ENCODE measurements at places on chromosomes 1 and 21. TPM values are rescaled to one million over a fixed set of nuclear protein-coding genes. Genes with fewer than 3 reads are reported as not detected.

Gene HSD3B2
- not detected for total RNA-seq

- no peak for DNase-seq
Observed at GRCh38 chr1:212691561-212692071, 8.0 kb downstream of the BATF3 start.

Gene GBP1
- 37.7 TPM for total RNA-seq

Gene SPATA17
- total RNA-seq: 0.19 TPM

- peak; percentile 90 for DNase-seq
Observed at GRCh38 chr1:76949503-76949902, 82.2 kb downstream of the ST6GALNAC5 start.

GRCh38 chr1:12372180-12372579 lies 142.3 kb downstream of the VPS13D start:
- DNase-seq: no peak

Gene CLDN19
- total RNA-seq: not detected

DNA sequence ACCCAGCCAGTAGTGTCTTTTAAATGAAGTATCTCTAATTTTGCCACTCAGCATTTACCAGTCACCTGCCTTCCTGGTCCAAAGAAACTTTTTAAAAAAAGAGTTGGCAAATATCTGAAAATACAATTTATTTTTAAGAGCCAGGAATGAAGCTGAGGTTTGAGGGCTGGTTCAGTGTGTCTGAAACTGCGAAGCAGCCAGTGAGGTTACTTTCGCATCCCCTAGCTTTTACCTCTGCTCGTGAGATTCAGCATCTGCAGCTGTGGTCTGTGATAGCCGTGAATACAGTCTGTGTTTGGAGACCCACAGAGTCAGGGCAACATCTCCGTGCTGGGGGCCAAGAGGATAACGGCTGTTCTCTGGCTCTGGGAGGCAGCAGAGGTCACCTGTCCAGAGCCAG lies 21.3 kb upstream of the KCNAB2 start:
- DNase-seq: no peak

GRCh38 chr1:36475341-36475740 lies 7.4 kb downstream of the CSF3R start:
- DNase-seq: no peak

Gene AMY1C
- not detected for total RNA-seq

- DNase-seq: no peak
Observed at GRCh38 chr1:190578526-190578925, 100.9 kb upstream of the BRINP3 start.
